NCI-H1930 (cell line): ENCODE measurements at places on chromosomes 3 and 15.

DNA sequence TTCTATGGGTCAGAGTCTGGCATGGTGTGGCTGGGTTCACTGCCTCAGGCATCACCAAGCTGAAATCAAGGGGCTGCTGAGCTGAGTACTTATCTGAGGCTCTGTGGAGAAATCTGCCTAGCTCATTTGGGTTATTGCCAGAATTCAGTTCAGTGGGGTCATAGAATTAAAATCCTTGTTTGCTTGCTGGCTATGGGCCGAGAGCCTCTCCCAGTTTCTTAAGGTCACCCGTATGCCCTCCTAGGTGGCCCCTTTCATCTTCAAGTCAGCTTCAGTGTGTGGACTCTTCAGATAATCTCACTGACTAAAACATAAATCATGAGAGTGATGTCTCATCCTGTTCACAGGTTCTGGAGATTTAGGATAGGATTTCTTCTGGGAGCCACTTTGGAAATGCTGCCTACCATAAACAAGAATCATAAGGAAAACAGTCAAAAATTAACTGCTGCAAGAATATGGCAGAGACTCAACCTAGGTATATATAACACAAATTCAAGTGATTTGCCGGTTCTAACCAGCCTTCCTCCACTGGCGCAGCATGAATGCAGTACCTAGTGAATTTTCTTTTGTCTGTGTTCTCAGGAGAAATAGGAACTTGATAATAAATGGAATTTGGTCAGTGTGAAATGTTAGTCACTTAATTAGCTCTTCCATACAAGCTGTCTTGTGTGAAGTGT lies 5.3 kb downstream of the CP start:
- DNase-seq = no peak

- no peak for DNase-seq
Observed at GRCh38 chr3:195040094-195040493, 230.9 kb downstream of the XXYLT1 start.

- no peak for DNase-seq
Observed at GRCh38 chr3:120057029-120057428, 37.2 kb downstream of the GSK3B start.

DNA sequence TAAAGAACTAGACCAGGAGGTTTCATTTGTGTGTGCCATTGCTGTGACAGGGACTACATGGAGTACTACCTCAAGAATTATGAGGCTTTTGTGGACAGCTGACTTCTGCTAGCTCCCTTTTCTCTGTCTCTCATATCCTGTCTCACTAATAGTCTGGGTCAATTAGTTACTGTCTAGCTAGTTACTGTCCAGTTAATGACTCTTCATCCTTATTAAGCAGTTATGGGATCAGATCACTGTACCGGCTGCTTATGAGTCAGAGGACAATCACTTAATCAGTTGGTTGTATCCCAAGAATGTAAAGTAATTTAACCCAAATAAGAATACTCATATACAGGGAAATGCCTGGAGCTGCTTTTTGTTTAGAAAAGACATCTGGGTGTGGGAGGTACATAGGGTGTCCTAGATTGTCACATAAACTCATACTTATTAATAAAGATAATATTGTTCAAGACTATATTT lies 158.0 kb downstream of the CDIN1 start:
- DNase-seq = no peak

DNA sequence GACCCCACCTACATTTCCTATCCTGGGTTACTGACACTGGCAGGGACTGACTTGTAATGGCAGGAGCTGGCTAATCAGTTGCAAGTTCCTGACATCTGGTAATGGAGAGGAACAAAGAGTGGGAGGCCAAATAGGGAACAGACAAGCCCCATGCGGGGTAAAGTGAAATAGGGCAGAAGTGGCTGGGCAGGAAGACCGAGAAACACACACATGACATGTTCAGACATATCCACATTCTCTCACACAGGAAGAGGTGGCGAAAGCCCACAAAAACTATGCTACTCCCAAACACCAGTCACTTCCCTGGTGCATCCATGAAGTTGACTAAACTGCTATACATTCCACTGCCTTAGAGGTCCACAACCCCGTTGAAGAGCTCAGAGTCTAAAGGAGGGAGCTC lies 394.1 kb upstream of the TBL1XR1 start:
- no peak for DNase-seq
